ENCODE measurements at places on chromosomes 12 and 14.

- DNase-seq, result peak; percentile 61
Measured at GRCh38 chr12:18224745-18225144, 36.6 kb upstream of the PIK3C2G start.

- peak; percentile 41 for DNase-seq
Measured at GRCh38 chr14:34872822-34873588, 2.2 kb downstream of the BAZ1A start.

- DNase-seq, result peak; percentile 90
Measured at GRCh38 chr12:65891987-65892481, 67.8 kb downstream of the HMGA2 start.

GRCh38 chr14:59200195-59200594 lies 11.7 kb downstream of the DAAM1 start:
- DNase-seq, result no peak

DNA sequence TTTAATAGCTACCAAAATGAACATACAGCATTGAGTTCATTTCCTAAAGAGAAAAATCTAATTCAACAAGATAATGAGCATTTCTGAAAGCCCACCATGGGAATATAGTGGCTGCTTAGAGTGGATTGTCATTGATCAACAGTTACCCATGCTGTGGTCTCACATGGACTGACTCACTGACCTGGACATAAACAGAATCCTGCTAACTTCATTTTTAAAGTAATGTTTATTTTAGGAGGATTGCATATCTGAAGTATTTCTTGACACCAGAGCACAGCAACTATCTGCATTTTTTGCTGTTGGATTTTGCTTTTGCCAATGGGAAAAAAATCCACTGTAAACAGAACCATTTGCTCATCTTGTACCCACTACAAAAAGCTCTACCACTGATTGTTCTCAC lies 71.7 kb downstream of the KCNC2 start:
- no peak for DNase-seq

GRCh38 chr14:22383515-22384166 lies 205.4 kb downstream of the DAD1 start:
- DNase-seq, result no peak

- no peak for DNase-seq
Measured at GRCh38 chr12:42932936-42933335, 343.4 kb upstream of the PRICKLE1 start.

GRCh38 chr12:92740411-92740810 lies 37.6 kb downstream of the PLEKHG7 start:
- DNase-seq, result no peak

GRCh38 chr14:31228533-31228932 lies 20.9 kb upstream of the HECTD1 start:
- no peak for DNase-seq

DNA sequence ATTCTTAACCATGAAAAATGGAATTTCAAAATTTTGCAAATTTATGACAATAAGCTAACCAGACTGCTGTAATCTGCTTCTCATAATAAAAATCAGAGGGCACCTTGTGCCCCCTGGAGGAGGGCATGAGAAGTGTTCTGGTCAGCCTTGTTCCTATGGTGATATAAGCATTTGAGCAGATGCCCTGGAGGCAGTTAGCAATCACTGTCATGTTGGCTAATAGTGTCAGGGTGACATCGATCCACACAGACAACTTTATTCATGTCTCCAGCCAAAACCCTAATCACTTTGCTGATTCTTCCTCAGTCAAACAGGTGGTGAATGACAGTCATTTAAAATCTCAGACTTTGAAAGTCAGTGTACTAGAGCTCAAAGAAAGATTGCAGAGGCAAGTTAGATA lies 943.0 kb downstream of the GALC start:
- DNase-seq, result no peak

DNA sequence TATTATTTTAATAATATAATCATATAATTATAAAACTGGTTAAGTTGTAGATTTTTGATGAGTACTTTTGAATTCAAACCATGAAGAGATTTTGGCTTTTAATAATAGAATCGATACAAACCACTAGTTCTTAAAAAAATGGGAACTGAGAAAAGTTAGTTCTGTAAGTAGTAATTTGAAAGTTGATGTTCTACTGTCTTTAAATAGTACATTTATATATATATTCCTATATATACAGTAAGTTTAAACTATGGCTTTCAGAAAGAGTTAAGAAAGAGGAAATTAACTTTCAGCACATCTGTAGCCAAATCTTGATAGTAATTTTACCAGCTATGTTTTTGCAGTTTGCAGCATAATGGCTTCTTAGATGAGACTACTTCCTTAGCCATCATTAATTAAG lies 7.8 kb downstream of the LRRK2 start:
- no peak for DNase-seq

DNA sequence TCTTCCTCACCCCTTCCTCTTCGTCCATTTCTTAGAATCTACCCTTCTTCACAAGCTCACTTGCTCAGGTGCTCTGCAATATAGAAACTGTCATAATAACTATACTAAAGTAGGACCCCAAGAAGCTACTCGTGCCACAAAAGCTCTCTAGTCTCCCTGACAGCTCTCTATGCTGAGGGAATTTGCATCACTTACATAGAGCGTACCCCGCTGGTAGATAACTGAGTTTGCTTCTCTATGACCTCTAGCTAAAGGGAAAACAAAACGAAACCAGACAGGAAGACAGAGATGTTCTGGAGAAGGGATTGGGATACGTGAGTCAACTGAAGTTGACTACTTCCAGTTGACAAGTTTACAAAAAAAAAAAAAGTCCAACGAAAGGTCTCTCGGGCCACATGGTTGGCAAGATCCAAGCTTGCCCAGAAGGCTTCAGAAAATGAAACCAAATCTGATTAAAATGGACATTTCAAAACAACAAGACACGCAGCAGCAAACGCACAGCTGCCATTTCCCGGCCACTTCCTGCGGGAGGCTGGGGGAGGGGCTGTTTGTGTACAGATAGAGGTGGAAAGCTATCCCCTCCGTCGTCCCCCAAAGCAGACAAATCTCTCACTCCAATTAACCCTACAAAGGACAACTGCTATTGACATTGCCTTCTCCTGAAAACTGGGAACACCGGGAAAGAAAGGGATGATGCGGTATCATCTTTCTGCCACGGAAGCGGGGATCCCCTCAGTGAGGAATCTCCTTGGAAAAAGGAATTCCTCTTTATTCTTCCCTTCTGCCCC lies 1.3 kb downstream of the BAZ2A start:
- DNase-seq, result peak; percentile 91

DNA sequence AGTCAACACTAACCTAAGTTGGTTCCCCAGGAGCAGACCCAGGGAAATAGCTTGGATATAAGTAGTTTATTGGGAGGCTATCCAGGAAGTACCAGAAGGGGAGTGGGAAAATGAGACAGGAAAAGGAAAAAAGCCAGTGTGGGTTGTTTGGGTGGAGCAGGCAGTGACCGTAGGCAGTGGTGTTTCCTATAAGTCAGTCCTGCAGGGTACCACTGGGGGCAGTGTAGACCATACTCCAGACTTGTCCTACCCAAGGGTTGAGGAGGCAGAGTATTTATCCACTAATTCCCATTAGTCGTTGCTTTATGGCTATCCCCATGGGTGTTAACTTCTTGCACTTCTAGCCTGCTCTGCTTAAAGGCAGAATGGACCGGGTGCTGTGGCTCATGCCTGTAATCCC lies 6.4 kb upstream of the CCDC60 start:
- DNase-seq, result no peak

DNA sequence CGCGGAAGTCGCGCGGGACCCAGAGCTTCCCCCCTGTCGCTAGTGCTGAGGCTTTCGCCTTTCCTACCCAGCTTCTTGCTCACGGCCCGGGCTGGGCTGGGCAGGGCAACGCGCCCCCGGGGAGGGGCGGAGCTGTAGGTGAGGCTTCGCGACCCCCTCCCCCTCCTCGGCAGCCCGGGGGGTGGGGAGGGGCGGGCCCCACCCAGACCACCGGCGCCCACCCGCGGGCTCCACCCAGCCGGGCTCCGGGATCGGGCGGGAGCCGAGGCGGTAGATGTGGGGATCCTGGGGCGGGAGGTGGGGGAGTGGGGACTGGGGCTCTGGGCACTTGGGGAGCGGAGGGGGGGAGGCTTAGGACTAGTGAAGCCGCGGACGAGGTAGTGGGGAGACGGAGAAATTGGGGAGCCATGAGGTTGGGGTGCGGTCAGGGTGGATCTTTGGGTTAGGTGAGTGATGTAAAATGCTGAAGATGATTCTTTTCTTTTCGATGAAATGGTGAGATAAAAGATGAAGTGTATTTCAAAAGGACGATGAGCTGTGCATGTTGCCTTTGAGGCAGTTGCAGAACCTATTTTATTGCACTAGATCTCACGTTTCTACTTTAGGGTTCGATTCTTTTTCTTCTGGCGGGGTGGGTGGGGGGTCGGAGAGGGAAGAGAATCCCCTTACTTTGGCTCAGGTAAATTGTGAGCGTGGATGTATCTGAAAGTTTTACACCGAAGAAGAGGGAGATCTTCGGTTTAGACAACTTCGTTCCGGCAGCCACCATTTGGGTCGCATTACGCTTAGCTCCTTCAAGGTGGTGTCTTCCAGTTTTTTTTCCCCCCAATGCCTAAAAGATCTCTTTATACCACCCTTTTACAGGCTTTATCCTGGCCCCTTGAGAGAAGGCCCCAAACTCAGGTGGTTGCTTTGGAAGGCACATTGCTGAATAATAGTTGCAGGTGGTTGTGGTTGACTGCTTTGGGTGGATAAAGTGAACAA lies 619 bp downstream of the ERC1 start:
- peak; percentile 11 for DNase-seq

DNA sequence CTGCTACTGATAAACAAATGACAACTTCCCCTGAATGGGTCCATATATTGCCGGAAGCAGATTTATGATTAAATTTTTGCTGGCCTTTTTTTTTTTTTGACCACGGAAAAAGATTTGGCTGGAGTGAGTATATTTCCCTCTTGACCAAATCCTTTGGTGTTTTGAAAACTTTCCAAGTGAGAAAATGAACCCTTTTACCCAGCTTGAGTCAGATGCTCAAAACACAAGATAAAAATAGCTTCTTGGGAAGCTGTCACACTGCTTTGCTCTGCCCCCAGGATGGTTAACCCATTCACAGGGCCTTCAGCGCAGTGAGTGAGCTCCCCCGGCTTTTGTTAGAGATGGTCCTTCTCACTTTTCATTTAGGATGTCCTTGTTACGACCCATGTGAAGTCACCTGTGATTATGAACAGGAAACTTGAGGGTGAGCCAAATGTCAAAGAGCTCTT lies 224.3 kb downstream of the PELI2 start:
- DNase-seq, result peak; percentile 83

DNA sequence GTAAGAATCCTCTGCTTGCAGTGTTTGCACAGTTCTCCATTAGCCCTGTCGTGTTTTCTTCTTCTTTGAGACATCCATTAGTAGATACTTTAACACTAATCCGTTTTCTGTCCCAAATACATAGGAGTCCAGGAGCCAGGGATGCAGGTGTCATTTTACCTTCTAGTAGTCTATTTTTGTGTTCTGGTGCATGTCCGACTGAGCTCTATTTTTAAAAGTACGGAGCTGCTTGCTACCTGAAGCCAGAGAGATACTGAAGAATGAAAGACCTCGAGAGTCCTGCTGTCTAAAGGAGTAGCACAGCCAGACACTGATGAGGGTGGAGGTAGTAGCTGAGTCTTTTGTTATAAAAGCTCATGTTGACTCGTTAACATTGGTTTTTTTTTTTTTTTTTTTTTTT lies 31.7 kb downstream of the PDE3A start:
- no peak for DNase-seq

GRCh38 chr12:6775185-6776174 lies 3.2 kb downstream of the LAG3 start:
- DNase-seq, result no peak

- DNase-seq, result no peak
Measured at GRCh38 chr12:131673888-131674257, 37.0 kb upstream of the SFSWAP start.

- DNase-seq, result no peak
Measured at GRCh38 chr14:37559386-37559785, 35.7 kb downstream of the FOXA1 start.

DNA sequence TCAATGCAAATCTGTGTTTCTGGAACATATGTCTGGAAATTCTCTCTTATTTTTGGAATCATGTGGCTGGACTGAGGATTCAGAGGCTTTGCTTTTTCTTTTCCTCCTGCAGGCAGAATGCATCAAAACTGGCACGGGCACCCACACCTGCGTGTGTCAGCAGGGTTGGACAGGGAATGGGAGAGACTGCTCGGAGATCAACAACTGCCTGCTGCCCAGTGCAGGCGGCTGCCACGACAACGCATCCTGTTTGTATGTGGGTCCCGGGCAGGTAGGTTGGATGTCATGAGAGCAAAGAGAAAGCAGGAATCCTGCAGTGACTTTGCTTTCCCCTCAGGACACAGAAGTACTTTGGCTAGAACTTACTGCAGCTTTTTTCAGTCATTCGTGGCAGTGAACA lies 90.3 kb downstream of the STAB2 start:
- peak; percentile 90 for DNase-seq

DNA sequence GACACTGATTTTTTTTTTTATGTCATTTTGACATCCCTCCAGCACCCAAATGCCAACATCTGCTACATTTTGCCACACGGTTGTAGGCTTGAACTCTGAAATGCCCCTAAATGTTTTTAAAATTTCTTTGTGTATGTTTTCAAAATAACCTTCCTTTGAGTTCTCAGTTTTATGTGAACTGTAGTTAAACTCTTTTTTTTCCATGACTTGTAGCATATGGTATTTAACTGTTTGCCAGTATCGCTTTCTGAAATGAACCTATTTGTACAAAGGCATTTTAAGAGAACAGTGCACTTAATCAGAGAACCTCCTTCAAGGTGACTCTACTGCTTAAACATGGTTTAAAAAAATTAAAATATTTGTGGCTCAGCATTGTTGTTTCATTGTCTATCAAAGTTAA lies 61.5 kb downstream of the PDE3A start:
- no peak for DNase-seq

DNA sequence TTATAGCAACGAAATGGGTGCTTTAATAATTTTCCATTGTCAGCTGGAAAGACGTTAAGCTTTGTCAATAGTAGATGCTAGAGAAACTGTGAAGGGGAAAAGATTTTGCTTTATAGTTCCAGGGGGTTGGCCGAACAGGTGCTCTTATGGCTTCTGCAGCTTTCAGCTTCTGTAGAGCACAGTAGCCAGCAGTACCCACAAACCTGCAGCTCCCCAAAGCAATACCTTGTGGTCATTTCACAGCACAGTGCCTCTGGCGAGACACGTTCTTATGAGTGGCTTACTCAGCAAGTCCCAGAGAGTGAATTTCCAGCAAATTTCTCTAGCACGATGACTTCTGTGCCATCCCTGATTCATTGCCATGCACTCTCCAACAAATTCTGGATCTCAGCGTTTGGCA lies 416.3 kb upstream of the ATP2B1 start:
- no peak for DNase-seq
